ENCODE measurements at places on chromosomes 12 and 14.

- no peak for DNase-seq
These were observed 349.0 kb downstream of the RAD51B start for GRCh38 chr14:68168460-68169109.

GRCh38 chr12:6533653-6533922, 729 bp upstream of the GAPDH start:
- DNase-seq = no peak

GRCh38 chr14:100225169-100225568, 13.8 kb upstream of the YY1 start:
- no peak for DNase-seq

DNA sequence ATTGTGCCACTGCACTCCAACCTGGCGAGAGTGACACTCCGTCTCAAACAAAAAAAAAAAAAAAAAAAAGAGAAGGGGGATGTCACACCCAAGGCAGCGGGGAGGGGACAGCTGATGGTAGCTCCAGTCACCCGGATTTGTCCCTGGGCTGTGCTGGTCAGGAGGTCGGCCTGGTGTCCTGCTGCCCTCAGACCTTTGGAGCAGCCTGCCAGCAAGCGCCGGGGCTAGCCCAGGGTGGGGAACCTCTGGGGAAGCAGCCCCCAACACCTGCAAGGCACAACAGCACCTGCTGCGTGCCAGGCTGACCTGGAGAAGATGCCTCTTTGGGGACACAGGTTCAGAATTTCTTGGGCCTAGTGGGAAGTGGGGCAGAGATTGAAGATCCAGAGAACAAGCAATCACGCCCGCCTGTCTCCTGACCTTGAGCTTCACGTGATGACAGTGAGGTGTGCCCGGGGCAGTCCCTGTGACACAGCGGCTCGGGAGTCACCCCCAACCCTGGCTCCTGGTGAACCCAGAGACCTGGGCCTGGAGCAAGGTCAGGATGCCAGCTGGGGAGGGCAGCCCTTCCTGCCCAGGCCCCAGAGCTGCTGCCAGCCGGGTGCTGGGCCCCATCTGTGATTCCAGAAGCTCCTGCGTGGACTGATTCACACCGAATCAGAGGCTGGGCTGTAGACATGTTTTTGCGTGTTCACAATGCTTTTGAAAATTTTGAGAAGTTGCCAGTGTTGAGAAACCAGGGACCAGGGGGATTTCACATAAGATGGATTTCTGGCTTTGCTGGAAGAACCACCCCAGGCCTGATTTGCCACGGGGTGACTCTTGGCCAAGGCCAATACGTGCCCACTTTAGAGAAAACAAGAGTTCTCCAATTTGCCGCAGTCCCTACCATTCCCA, 66.4 kb downstream of the RFLNA start:
- DNase-seq = no peak

GRCh38 chr12:29726321-29726692, 57.4 kb downstream of the TMTC1 start:
- no peak for DNase-seq

GRCh38 chr12:9389796-9390195, 181.6 kb upstream of the PZP start:
- no peak for DNase-seq

DNA sequence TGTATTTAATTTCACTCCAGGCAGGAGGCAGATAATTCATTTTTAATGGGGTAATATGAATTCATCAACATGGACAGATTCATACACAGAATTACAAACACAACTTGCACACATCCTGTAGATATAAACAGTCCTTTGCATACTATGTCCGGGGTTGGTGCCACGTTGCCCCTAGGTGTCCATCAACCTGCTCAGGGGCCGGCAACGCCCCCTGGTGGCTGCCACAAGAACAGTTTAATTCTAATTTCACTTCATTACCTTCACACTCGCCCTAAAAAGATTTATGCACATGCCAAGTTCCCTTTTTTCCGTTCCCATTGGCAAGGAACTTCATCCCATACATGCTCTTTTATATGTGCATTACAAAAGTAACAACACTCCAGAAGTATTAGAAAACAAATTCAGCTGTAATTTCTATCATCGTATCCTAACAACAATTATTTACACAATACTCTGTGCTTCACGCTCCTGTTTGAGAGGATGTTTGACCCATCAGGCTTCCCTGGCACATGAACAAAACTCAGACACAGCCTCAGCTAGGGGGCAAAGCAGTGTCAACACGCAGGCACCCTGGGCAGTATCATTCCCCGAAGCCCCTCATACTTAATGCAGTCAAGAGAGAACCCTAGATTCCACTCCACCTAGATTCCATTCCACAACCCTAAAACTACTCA, 15.5 kb downstream of the MANSC1 start:
- peak; percentile 39 for DNase-seq

GRCh38 chr14:52961060-52961639, 10.3 kb upstream of the FERMT2 start:
- peak; percentile 30 for DNase-seq

DNA sequence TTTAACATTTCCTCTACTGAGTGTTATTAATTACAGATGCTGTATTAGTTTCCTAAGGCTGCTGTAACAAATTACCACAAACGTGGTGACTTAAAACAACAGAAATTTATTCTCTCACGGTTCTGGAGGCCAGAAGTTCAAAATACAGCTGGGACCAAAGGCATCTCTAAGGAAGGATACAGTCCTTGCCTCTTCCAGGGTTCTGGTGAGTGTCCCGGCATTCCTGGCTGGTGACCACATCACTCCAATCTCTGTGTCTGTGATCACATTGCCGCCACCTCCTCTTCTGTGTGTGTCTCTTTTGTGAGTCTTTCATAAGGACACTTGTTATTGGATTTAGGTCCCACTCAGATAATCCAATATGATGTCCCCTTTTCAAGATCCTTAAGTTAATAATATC, 85.1 kb upstream of the CCDC198 start:
- DNase-seq = no peak

GRCh38 chr12:8819666-8819980, 2.8 kb upstream of the A2ML1 start:
- no peak for DNase-seq

GRCh38 chr14:106691601-106692291, 1165.4 kb downstream of the TMEM121 start:
- DNase-seq = peak; percentile 40

DNA sequence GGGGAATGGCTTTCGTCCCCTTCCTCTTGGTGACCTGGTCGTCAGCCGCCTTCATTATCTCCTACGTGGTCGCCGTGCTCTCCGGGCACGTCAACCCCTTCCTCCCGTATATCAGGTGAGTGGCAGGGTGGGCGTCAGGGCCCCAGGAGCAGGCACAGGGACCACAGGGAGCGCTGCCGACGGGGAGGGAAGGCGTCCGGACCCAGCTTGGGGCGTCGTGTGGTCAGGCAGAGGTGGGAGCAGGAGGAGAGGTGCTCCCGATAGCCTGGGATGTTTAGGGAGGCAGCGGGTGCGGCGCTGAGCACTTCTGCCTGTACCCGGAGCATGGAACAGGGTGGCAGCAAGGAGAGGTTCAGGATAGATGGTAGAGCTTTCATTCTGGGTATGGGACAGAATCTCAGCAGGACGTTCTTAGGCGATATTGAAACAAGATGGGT, 444 bp downstream of the DRAM1 start:
- no peak for DNase-seq

DNA sequence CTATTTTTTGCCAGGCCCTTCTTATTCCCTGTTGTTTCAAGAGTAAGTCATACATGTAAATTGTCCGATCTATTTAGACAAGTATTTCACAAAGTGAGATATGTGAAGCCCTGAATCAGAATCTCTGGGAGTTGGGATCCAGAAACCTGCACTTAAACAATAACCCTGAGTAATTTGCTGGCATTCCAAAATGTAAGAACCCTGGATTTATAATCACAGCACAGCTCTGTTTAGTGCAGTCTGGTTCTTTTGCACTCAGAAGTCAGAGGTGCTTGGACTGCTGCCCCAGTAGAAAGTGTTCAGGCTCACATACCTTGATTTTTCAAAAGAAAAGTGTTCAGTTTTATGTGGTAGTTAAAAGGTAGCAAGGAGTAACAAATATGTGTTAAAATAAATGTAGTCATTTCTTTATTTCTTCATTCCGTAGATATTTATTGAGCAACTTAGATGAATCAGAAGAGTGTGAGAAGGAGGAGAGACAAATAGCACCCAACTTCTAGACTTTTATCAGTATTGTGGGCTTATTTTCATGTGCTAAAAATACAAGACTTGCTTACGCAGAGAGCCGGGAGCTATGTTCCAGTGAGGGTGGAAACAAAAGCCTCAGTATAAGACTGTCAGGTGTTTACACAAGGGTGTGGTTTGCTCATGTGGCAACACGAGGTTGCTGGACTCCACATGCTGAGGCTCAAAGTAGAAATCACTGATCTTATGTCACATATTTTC, 70.1 kb downstream of the SYNE2 start:
- no peak for DNase-seq

GRCh38 chr12:11580125-11580751, 69.2 kb upstream of the ETV6 start:
- no peak for DNase-seq

DNA sequence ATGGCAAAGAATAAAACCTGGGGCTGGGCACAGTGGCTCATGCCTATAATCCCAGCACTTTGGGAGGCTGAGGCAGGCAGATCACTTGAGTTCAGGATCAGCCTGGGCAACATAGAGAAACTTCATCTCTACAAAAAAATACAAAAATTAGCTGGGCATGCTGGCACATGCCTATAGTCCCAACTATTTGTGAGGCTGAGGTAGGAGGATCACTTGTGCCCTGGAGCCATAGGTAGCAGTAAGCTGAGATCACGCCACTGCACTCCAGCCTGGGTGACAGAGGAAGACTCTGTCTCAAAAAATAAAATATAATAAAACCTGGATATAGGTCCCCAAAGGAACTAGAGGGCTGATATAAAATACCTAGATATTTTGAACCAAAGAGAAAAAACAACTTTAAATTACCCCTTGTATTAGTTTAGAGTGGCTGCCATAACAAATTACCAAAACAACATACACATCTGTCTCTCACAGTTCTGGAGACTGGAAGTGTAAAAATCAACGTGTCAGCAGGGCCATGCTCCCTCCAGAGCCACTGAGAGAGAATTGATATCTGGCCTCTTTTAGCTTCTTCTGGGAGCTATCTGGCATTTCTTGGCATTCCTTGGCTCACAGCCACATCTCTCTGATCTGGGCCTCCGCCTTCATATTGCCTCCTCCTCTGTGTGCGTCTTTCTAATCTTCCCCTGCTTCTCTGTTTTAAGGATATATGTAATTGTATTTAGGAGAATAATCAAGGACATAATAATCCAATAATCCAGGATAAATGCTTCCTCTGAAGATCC, 47.9 kb upstream of the ATF7IP start:
- no peak for DNase-seq

- DNase-seq = no peak
These were observed 44.0 kb downstream of the LRRC74A start for GRCh38 chr14:76870166-76870565.

GRCh38 chr12:120321382-120322202, 6.0 kb downstream of the PLA2G1B start:
- no peak for DNase-seq

DNA sequence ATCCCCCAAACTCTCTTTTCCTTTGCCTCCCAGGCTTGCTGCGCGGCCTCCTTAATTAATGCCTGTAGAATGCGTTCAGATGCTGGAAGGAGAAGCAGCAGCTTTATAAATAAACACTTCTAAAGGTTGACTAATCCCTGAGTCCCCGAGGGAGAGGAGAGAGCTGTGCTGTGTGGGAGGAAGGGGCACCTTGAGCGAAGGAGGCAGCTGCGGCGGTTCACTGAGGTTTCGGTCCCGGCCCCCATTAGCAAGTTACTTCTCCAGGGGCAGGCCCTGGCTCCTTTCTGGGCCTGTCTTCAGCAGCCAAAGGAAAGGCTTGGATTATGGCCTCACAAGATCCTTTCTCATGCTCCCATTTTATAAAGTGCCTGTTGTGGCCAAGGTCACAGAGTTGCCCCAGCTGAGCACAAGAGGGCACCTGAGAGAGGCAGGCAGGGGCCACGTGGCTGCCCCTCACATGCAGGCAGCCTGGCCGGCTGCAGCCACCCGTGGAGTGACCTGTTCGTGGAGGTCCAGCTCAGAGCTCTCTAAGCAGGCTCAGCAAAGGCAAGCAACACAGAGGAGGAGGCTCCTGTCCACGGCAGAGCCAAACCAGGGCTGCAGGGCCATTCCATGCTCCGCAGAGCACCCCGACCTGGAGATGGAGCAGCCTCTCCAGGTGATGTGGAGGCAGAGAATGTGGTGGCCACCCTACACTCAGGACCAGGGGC, 15.0 kb upstream of the CACNA2D4 start:
- no peak for DNase-seq

- no peak for DNase-seq
These were observed 279.6 kb downstream of the PDZRN4 start for GRCh38 chr12:41467591-41468325.

DNA sequence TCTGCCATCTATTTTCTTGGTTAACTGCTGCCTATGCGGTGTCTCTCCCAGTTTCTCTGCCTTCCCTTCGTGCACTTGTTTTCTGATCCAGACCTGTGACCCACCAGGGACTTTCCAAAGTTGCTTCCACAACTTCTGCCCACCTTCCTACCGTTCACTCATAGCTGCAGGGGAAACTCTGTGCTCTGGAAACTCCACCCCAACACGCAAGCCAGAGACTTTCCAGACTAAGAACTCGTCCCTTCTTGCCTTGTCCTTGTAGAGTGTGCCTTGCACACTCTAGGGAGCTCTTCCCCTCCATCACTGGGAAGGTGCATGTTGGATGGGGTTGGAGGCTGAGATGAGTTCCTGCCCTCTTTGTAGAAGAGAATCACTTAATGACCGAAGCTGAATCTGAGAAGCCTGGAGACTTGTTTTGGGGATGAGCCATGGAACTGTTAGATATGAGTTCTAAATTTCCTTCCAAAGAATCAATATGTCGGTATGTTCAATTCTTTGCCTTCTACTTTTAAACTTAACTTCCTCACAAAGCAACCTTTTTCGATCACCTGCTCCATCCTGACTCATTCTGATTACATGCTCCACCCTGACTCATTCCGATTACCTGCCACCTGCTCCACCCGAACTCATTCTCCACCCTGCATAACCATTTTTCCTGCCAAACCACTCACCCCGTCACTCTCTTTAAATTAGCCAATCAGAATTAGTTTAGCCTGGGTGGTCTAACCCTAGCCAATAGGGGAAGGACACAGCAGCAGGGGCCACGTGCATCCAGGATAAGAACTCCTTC, 82.1 kb upstream of the CAPRIN2 start:
- no peak for DNase-seq

DNA sequence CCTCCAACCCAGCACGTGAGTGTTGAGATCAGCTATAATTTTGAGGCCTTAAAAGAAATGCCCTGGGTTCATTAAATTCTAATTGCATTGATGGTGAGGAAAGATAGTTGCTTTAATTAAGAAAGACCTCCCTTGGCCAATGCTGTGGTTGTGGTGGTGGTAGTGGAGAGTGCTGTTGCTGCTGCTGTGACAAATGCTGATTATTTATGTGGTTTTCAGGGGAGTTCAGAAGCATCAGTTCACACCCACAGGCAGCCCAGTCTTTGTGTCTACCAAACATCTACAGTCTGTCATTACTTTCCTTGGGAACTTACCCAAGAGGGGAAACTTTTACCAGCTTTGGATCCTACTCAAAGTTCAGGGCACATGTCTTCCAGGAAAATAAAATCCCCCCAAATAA, 178.4 kb upstream of the PARP11 start:
- no peak for DNase-seq

- peak; percentile 79 for DNase-seq
These were observed 25.0 kb downstream of the GPRC5A start for GRCh38 chr12:12916135-12916944.

- no peak for DNase-seq
These were observed 110.6 kb upstream of the TMEM132D start for GRCh38 chr12:130014485-130014807.

Data from effector CD4-positive, alpha-beta T cell (primary cell).